ENCODE measurements at places on chromosomes 7 and 10.

GRCh38 chr7:156948361-156948760 is 1.2 kb upstream of the NOM1 start:
- no peak for DNase-seq

DNA sequence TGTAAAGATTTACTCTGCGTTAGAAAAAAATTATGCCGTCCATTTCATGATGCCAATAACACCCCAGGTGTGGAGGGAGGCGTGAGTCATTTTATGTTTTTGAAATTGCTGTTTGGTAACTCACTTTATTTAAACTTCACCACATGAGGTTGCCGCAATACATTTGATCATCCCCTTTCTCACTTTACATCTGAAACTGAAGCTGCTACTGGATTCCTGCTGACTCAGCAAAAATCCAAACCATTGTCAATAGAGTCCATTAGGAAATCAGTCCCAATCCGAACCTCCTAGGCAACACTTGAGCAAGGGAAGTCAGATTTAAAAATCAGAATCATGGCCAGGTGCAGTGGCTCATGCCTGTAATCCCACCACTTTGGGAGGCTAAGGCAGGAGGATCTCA is 136.6 kb upstream of the SVIL start:
- DNase-seq, result no peak

DNA sequence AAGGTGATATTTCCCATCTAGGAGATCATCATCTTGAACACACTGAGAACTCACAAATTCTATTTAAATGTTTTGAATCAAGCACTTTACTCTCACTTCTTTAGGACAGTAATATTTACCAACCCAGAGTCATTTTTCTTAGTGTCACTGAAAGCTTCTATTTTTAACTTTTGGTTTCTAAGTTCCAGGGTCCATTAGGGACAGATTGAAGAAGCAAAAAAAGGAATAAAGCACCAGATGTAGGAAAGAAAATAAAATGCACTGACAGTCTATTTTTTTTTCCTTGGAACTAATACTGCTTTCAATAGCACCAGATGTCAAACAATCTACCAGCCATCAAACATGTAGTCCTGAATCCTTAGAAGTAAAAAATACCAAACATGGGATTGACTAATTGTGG is 526.7 kb upstream of the LRRN3 start:
- no peak for DNase-seq

- DNase-seq, result no peak
These were observed 96.7 kb downstream of the HTR5A start for GRCh38 chr7:155166673-155167370.

GRCh38 chr7:11428877-11429581 is 403.0 kb downstream of the THSD7A start:
- DNase-seq, result no peak

DNA sequence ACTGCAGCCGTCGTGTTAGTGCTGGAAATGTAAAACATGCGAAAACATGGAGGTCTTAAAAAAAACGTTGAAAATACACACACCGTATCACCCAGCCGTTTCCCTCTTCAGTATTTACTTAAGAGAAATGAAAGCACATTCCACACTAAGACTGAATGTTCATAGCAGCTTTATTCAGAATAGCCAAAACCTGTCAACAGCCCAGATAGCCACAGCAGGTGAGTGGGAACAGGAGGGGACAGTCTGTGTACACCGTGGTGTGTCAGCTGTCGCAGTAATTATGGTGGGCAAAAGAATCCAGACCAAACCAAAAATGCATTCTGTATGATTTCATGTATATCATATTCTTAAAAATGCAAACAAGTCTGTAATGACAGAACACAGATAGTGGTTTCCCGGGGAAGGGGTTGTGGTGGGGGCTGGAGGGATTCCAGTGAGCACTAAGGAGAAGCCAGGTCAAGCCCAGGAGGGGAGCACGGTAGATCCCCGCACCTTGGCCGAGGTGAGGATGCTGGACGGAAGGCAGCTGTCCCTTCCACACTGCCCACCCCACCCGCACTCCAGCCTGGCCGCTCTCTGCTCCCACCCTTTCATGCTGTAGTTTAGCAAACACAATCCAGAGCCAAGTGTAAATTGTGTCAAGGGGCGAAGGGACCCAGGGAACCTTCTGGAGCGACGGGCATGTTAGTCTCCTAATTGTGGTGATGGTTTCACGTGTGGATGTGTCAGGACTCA is 123.6 kb downstream of the NKX6-2 start:
- no peak for DNase-seq

- DNase-seq, result no peak
These were observed 18.5 kb downstream of the MYH16 start for GRCh38 chr7:99290980-99291607.

DNA sequence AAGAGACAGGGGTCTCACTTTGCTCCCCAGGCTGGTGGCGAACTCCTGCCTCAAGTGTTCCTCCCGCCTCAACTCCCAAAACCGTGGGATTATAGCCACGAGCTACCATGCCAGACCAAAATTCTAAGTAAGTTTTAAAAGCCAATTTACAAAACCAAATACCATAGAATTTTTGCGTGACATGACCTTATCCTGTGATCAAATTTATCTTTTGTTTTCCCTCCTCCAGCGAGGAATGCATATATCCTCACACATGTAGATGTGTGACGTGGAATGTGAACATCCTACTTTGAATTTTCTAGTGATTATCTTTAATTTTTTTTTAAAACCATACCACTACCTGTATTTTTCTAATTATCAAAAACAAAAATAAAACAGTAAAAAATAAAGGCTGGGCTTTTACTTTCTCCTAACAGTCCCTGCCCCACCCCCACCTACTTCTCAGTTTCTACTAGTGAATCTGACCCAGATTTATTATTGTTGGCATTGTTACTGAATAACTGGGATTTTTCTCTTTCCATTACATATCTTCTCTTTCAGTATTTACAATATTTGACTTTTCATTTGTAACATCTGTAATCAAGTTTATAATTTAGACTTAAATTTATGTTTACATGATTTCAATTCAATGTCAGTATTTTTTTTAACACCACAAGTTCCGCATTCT is 26.0 kb downstream of the CYTH3 start:
- no peak for DNase-seq

- no peak for DNase-seq
These were observed 22.2 kb downstream of the ARHGAP21 start for GRCh38 chr10:24701447-24701846.

DNA sequence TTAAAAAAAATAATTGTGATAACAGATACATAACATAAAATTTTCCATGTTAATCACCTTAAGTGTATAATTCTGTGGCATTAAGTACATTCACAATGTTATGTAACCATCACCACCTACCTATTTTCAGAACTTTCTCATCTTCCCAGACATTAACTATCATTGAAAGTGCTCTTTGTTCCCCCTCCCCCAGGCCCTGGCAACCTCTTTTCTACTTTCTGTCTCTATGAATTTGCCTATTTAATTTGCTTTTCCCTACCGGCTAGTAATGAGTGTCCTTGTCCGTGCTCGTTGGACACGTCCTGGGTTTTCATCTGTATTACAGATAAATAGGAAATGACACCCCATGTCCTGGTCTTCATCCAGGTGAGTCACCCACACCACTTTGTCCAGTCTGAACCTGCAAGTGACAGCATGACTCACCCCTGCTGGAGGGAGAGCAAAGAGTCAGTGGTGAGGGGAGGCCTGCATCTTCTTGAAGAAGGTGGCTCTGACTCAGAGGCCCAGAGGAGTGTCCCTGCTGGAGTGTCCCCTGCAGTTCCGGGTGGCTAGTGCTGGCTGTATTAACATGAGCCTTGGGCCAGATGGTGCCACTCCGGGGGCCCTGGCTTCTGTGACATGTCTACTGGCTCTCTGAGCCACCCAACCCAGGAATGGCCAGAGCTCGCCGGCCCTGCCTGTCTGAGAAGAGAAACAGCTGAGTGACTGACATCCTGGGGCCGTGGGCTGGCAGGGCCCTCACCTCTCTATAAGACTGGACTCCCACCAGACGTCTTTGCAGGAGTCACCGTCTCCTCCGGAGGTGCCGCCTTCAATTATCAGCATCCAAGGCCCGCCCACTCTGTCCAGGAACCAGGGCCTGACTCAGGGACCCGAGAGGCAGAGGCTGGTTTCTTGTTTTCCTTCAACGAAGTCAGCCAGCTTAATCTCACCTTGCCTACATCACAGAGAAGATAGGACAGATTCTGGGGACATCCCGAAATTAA is 503.2 kb upstream of the MKI67 start:
- no peak for DNase-seq

GRCh38 chr7:106421181-106421762 is 136.5 kb upstream of the NAMPT start:
- DNase-seq, result peak; percentile 5

DNA sequence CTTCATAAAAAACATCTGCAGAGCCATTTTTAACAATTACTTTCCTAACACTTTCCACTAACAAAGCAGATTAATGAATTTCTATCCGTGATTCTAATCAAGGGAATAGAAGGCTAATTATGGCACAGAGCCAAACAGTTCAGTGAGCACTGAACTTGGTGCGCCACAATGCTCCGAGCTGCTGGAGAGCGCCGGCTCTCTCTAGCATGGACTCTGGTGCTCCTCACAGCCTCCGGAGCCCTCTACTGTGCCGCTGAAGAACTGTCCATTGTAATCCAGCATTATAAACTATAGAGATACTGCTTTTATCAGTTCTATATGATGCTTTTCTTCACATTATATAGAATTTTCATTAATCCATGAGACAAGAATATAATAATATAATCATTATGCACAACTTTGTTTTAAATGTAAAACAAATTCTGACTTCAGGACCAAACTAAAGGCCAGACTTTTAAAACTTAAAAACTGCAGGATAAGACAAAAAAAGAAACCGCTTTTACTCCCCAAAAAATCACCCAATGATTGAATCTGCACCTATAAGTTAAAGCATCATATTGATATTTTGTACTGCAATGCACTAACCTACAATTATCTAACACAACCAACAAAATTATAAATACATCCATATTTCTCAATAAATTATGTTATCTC is 123.6 kb downstream of the RNF32 start:
- peak; percentile 21 for DNase-seq

DNA sequence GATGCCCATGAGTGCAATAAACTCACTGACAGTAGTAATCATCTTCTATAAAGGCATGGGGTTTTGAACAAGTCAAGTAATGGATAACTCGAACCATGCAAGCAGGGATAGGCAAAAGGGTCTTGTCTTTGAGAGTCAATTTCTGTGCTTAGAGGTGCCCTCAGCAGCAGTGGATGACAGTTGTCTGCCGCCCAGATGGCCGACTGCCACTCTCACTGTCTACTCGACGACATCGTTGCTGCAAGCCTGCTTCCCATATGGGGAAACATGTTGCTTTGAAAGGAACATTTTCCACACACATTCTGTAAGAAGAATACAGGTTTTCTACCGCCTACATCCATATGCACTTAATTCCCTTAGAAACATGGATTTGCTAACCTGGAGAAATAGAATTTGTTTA is 236.3 kb upstream of the DKK1 start:
- DNase-seq, result no peak

- DNase-seq, result no peak
These were observed 595.0 kb downstream of the PTPRN2 start for GRCh38 chr7:157992511-157993160.

- DNase-seq, result no peak
These were observed 129.0 kb downstream of the DIP2C start for GRCh38 chr10:560314-560992.

GRCh38 chr7:3393862-3394261 is 92.8 kb downstream of the SDK1 start:
- DNase-seq, result no peak

DNA sequence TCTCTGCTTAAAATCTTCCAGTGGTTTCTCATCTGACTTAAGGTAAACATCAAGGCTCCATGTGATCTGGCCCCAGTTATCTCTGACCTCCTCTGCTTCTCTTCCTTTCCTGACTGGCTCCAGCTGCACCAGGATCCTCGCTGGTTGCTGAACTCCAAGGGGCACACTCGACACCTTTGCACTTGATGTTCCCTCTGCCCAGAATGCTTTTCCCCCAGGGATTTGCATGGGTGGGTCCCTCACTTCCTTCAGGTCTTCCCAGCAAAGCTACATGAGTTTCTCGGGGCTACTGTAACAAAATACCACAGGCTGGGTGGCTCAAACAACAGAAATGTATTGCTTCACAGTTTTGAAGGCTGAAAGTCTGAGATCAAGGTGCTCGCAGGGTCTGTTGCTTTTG is 166.0 kb upstream of the CDCA7L start:
- DNase-seq, result no peak

GRCh38 chr7:42212541-42213090 is 24.4 kb downstream of the GLI3 start:
- no peak for DNase-seq

- no peak for DNase-seq
These were observed 120.0 kb upstream of the SAMD8 start for GRCh38 chr10:74991435-74991834.

GRCh38 chr10:21317902-21318301 is 207.6 kb downstream of the SKIDA1 start:
- no peak for DNase-seq

DNA sequence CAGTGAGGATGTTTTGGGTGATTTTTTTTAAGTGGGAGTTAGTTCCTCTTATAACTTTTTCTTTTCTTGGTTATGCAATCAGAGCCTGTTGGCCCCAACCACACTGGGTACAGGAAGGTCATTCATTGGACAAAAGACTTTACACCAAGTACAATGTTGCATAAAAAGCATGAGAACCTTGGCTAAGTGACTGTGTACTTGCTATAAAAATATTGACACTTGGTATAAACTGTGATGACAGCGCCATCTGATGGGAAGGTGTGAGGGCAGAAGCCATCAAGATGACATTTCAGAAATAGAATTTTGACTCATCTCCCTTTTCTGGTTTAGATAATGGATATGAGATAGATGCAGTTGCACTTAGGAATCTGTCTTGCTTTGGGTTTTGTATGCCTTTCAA is 126.4 kb upstream of the CCDC6 start:
- no peak for DNase-seq

GRCh38 chr7:318476-318875 is 28.5 kb downstream of the FOXL3 start:
- no peak for DNase-seq

DNA sequence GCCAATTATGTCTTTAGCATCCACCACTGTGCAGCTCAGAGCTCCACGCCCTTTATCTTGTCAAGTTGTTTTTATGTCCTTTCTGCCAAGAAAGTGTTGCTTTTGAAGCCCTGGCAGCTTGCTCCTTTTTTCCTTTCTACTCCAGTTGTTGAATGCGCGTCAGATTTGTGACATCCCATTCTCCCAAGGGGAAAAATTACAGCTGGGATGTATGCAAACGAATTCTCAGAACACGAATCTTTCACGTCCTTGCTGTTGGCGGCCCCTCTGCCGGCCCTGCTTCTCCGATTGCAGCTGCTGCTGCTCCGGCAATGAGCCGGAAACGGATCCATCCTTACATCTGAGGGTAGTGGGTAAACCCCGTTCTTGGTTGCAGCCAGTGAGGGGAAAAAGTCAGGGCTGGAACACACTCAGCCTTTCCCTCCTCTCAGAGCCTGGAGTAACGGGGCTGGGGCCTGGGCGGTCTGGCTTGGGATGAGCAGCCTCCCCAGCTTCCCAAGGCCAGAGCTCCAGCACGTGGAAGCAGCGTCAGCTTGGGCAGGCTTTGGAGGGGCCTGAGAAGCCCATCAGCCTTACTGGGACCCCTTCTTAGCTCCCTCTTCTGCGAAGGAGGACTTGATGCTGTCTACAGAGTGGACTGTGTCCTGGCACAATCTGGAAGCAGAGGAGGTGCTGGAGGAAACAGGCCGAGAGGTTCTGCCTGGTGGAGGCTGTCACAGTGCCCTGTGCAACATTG is 79.0 kb upstream of the CHST15 start:
- DNase-seq, result no peak

- DNase-seq, result no peak
These were observed 20.3 kb downstream of the ASB13 start for GRCh38 chr10:5645944-5646617.
